ENCODE measurements at places on chromosomes 5 and 9.

DNA sequence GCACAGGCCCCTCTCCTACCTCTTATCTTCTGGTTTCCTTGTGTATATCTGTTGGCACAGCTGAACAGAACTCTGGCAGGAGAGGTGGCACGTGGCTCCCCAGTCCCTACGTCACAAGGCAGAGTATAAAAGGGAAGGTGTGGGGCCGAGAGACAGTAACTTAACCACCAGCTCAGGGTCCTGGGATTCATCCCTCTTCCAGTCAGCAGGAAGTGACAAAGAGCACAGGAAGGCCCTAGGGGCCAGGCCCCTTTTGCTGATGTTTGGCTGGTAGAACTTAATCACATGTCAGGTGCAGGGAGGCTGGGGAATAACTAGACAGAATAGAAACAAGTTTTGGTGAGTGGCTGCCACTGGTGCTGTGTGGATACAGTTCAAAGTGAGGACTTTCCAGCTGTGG, 4.5 kb upstream of the ICE1 start:
- no peak for DNase-seq

GRCh38 chr5:166980666-166981065, 1310.8 kb upstream of the WWC1 start:
- no peak for DNase-seq

GRCh38 chr5:72433522-72433921, 73.7 kb downstream of the ZNF366 start:
- DNase-seq: no peak

DNA sequence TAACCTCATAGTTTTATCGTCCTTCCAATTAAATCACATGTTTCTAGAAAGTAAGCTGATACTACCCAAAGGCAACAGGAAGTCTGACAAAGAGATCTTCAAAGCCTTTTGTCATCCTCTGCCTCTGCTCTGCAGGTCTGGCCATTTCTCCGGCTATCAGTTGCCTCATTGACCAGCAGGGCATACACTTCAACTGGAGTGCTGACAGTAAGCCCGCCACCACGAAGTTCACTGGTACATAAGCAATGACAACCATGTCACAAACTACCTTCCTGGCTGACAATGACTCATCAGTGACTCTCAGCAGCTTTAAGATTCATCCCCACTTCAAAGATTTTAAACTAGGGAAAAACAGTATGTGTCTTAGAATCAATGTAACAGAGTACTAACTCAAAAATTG, 20.6 kb downstream of the SPTLC1 start:
- DNase-seq: no peak

GRCh38 chr5:124743602-124744169, 2.8 kb downstream of the ZNF608 start:
- DNase-seq: no peak

DNA sequence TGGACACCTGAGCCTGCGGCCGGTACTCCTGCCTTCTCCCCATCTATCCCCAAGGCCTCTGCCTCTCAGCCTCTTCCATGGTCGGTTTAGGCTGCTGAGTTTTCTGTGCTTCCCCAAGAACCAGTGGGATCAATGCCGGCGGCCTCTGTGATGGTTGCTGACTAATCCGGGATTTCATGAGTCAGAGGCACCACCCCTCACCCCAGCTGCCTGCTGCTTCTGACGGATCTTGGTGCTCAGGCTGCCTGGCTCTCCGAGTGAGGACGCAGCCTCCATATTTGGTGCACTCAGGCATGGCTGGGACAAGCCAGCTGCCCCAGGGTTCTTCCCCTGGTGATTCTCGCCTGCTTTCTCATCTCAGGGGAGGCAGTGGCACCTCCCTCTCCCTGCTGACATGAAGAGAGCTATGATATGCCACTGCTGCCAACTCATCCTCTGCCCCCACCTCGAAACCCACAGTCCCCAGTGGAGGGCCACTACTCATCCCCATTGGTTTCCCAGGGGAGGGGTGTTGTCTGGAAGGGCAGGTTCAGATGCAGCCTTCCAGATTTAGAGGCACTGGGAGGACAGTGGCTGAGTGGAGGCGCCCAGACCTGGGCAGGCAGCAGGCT, 3.3 kb upstream of the MAN1B1 start:
- DNase-seq: no peak

DNA sequence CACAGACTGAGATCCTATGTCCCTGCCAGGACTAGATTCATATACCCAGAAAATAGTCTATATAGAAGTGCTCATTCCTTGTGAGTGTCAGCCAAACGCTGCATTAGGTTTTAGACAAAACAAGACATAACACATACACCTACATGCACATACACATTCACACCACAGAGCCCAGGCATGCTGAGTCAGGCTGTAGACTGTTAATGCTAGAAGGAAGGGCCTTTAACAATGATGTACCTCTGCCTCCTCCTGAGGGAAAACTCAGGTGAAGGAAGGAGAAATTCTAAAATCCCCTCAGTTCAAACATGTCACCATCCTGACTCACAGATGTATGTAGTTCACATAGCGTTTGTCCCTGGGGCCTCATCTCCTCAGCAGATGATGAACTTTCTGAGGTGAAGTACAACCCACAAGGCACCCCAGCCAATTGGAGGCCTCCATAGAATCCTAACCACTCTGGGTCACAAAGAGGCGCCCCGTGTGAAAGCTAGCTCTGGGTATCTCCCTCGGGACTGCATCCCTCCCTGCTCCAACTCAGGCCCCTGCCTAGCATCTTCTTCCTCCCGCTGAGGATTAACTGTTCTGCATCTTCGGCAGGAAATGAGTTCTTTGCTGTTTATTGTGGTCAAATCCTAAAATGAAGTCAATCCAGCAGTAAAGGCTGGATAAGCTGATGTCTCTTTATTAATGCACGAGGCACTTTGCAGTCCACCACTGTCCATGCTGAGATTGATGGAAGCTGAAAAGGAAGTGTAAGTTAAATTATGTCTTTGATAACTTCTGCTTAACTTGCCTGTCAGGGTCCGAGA, 40.8 kb upstream of the FSTL4 start:
- no peak for DNase-seq

DNA sequence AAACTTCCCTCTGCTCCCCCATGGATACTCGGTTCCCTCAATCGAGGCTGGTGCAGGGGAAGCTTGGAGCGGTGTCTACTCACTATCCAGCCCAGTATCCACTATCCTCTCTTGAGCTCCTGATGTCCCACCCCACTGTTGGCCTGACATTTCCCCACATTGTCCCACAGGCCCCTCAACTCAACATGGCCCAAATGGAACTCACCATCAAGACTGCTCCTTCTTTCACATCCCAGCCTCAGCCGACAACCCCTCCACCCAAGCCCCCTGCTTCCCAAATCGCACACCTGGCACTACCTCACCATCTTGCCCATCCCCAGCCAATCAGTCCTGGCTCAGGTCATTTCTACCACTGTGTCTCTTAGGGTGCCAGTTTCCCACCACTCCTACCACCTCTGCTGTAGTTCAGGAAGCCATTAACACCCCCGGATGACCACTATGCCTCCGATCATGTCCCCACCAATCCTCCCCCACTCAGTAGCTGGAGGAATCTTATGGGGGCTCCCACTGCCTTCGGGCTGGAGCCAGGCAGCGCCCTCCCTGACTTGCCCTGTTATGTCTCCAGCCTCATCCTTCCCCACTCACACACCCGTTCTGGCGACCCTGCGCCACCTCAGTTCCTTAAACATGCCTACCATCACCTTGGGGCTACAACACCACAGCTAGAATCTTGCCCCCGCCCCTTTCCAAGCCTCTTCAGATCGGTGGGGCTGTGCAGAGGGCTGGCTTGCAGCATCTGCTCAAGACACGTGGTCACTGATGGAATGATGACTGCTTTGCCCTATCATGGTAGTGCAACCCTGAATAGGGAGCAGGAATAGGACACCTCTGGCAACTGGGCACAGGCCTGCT, 273.6 kb downstream of the FSTL4 start:
- no peak for DNase-seq

DNA sequence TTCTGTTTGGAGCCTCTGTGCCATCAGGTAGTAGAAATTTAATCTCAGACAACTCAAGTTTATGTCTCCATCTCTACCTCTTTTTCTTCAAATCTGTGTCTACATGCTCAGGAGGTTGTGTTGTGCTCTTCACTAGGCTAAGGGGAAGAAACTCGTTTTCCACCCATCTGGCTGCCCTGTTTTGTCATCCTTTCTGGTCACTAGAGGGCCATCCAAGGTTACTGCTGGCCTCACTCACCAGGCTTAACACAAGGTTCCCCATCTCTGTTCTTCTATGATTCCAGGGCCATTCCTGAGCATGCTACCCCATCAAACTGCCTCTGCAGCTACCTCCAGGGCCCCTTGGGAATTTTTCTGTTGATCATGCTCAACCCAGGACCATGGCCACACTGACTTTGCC, 213.3 kb upstream of the FBXL7 start:
- no peak for DNase-seq

- no peak for DNase-seq
These were observed 12.0 kb downstream of the PSD2 start for GRCh38 chr5:139807647-139808030.

DNA sequence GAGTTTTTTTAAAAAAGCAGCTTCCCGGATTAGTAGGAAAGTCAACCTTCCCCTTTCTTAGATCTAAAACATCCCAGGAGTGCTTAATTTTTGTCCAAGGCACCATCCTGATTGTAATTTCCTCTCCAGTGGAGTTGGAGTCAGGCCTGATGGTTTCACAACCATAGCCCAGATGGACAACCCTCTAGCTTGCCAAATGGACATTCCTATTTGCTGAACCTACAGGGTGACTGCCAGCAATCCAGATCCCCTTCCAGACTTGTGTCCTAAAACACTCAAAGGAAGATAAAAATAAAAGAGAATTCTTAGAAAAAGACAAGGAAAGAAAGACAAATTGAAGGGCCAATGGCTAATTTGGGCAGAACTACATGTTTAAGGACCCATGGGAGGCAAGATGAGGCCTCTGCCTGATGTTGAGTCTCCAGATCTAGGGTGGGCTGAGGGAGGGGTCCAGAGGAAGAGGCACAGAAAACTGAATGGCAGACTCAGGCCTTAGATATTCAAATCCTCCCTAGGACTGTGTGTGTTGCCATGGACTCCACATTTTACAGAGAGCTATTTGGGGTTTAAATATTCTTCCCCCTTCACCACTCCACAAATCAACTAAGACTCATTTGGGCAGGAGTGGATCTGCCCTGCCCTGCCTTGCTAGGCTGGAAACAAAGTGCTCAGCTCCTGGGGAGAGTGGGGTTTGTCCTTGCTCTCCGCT, 38.5 kb upstream of the SLC44A1 start:
- no peak for DNase-seq

GRCh38 chr5:57696825-57697570, 214.4 kb upstream of the ACTBL2 start:
- DNase-seq: no peak

DNA sequence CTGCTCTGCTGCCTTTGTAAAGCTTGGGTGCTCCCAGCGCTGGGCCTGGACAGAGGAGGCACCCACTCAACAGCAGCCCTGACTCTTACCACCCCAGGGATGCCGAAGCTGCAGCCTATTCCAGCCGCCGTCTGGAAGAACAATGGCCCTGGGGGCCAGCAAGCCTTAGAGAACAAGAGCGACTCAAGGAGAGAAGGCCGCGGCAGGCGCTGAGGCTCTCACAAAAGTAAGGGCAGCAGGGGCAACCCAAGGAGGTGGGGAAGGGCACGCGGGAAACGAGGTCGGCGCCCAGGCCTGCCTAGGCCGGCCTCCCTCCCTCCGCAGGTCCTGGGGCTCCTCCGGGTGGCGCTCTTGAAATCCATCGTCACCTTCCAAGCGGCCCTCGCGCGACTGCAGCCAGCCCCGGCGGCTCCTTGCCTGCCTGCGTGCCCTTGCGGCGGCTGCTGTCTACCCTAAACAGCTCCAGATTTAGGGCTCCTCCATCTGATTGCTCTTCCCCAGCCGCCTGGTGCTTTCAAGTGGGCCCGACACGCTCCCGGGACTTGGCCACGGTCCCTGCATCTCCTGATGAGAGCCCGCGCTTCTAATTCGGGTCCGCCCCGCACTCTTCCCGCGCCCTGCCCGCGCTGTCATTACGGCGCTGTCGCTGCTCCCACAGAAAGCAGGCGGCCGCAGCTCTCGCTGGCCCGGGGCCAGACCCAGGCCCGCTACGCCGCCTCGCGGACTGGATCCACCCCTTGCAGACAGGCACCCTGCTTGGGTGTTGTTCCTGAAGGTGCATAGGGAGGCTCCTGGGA, 213.3 kb downstream of the SEMA6A start:
- DNase-seq: no peak

GRCh38 chr9:35954942-35955546, 2.9 kb downstream of the OR2S2 start:
- DNase-seq: peak; percentile 15

DNA sequence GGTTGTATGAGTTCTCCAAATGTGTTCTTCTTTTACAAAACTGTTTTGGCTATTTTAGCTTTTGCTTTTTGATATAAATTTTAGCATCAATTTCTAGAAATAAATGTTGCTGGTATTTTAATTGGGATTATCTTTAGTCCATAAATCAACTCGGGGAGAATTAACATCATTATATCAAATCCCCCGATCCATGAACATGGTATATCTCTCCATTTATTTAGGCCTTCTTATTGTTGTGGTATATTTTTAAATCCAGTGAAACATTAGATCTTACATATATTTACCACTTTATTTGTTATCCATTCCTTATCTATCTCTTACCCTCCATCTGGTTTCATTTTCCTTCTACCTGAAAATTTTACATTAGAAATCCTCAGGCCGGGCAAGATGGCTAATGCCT, 7.3 kb upstream of the CDKN2AIPNL start:
- no peak for DNase-seq

- no peak for DNase-seq
These were observed 229.7 kb downstream of the MRPS30 start for GRCh38 chr5:45038366-45038987.

GRCh38 chr9:131204285-131204684, 72.0 kb downstream of the FAM78A start:
- no peak for DNase-seq

GRCh38 chr9:135566552-135566951, 5.0 kb downstream of the PAEP start:
- DNase-seq: no peak

- no peak for DNase-seq
These were observed 37.3 kb downstream of the SPIN1 start for GRCh38 chr9:88425538-88425950.

- DNase-seq: no peak
These were observed 18.0 kb downstream of the SH3PXD2B start for GRCh38 chr5:172436078-172436878.

DNA sequence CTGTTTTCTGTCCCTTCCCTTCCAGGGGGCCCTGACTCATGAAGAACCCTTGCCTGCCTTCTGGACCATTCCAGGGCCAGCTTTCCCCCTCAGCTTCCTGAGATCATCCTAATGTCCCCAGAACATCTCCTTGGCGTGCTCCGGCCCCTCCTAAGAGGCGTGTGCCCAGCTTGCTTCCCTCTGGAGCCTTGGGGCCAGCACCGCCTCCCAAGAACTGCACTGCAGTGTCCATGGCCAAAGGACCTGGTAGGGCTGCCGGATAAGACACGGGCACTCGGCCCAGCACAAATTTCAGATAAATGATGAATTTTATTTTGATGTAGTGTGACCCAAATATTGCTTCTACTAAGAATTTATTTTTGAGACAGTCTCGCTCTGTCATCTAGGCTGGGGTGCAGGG, 20.7 kb upstream of the SLC12A7 start:
- DNase-seq: no peak

DNA sequence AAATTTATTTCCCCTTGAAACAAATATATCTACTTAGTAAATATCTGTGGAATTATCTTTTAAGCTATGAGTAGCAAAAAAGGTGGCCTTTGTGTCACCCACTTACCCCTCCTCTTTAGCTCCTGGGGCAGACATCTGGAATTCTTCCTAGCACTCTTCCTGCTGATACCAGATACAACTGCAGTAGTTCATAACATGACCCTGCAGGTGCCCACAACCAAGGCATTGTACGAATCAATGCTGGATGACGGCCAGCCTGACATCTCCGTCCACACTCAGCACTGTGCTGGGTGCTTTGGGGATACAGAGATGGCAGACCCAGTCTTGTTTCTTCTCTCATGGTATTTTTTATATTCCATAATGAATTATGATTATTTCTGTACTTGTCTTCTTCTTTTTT, 152.3 kb downstream of the GOLPH3 start:
- DNase-seq: no peak

Data from activated CD8-positive, alpha-beta memory T cell treated with anti-CD3 and anti-CD28 coated beads for 4 hours (primary cell).